Bone marrow (tissue), 2 donors: ENCODE measurements at places on chromosomes 12 and 14.

GRCh38 chr14:104968541-104969401 lies 9.4 kb downstream of the AHNAK2 start:
- no peak for DNase-seq

DNA sequence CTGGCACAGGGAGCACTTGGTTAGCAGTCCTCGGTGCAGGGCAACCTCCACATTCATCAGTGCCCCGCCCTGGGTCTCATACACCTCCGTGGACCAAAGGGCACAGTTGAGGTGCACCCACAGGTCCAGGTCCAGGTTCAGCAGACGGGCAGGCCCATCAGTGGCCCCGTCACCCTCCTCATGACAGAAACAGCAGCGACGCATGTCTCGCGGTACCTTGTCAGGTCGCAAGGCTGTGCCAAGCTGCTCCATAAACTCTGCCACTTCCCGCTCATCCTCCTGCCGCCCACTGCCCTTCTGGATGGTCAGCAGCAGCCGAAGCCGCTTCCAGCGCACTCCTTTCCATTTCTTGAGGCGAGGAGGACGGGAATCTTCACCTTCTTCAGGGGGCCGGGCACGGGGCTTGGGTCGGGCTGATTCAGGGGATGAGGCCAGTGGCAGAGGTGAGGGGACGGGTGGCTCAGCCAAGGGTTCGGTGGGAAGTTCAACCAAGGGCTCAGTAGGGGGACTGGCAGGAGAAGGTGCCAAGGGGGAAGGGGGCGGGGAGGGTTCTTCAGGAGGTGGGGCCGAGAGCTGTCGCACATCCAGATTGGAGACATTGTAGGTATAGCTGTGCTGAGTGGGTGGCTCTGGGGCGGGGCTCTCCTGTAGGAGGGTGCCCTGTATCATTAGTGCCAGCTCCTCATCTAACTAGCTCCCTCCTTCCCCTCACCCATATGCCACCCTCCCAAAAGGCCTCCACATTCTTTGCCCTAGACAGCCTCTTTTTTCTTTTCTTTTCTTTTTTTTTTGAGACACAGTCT lies 8.3 kb upstream of the PRKAG1 start:
- DNase-seq, result no peak

DNA sequence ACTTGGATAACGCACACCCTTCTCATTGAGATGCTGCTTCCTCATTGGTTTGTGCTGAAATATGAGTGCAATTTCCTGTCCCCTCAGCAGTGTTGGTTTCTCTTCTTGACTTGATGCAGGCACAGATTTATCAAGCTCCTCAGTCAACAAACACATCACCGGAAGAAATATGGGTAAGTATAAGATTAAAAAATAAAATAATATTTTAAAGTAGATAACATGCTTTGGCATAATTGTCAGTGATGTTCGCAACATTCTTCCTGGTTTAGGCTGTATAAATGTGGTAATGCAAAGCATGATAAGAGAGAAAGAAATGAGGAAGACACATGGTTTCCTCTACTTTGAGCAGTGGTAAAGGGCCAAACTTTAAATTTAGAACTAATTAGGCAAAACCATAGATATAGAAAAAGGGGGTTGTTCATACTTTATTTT lies at the start of gene GPR65:
TSS of gene GPR65 (plus strand) at position 86 of the 432 bp plus-strand sequence. CDS start 5,713 bp downstream, outside the sequence.
- no peak for DNase-seq

GRCh38 chr14:67387195-67387594 lies 24.8 kb downstream of the PLEK2 start:
- no peak for DNase-seq

- DNase-seq, result no peak
These were observed 65.4 kb upstream of the AMIGO2 start for GRCh38 chr12:47145188-47145587.
